ENCODE measurements at places on chromosomes 7 and 10.

DNA sequence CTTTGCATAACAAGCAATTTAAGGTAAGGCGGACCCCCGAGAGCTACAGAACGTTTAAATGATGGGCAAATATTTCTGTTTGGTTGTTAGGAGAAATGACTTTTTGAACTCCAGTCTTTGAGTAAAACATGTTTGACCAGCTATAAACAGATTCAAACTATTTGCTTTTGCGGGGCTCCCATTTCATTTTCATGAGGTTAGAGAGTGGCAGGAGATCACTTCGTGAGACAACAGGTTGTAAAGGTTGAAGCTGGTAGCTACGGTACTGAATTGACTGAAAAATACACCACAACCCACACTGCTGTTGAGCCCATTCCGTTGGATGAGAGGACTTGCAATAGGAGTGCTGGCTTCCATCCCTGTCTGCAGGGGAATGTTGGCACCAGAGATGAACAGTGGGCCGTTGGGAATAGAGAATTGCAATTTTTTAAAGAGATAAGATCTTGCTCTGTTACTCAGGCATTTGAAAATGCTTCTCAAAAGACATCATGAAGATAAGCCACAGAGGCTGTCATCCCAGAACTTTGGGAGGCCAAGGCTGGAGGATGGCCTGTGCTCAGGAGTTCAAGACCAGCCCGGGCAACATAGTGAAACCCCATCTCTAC, 65.7 kb upstream of the CARD11 start:
- no peak for DNase-seq

DNA sequence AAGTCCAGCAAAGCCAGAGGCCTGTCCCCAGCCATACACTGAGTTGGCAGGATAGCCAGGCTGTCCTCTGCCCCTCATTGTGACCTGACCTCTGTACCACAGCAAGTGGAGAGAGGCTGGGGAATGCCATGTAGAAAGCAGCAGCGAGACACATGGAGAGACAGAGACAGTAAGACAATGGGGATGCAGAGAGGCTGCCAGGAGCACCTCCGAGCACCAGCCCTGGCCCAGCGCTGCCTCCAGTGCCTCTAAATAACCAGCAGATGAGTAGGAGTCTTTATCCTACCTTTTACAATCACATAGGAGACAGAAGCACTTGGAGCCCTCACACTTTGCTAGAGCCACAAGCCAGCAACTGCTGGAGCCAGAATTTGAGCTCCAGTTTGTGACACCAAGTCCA, 8.1 kb downstream of the GDF2 start:
- DNase-seq, result no peak

- DNase-seq, result no peak
Observed at GRCh38 chr10:80485946-80486764, 32.0 kb downstream of the TSPAN14 start.

GRCh38 chr7:73908123-73908611, 47.2 kb downstream of the TMEM270 start:
- no peak for DNase-seq

GRCh38 chr10:89115876-89116627, 91.1 kb downstream of the CH25H start:
- no peak for DNase-seq

- DNase-seq, result no peak
Observed at GRCh38 chr7:20197125-20197748, 19.9 kb downstream of the MACC1 start.

DNA sequence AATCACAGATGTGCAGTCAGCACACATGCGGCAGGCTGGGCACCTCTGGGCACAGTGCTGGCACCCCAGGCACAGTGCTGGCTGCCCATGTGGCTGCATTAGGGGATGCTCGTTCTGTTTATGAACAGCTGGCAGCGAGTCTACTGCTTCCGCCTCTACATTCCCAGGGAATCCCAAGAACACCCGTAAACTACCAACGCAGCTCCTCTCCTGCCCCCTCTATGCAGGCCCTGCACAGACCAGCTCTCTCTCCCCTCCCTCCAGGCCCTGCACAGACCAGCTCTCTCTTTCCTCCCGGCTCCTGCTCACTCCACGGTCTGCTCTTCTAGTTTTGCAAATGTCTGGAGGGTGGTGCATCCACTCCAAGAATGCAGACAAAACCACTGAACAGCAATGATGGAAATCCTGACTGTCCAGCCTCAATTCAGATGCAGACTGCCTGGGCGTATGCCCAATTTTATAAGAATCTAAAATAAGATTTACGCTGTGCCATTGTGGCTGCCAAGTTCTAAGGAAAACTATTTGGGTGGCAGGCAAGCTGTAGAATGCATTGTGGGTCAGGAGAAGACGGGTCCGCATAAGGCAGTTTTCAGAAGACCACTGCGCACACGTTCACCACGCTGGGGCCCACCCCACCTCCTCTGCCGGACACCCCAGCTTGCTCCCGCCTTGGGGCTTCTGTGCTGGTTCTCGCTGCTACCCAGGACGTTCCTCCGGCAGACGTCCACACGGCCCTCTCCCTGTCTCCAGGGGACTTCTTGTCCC, 234.6 kb downstream of the ZMYND11 start:
- DNase-seq, result no peak

Measured in NCI-H446 (cell line).